ENCODE measurements at places on chromosomes 16 and 17. TPM values are rescaled to one million over a fixed set of nuclear protein-coding genes. Genes with fewer than 3 reads are reported as not detected.

Gene PRSS8
- total RNA-seq: not detected

Gene HOXB1
- not detected for total RNA-seq

Gene MLKL
- total RNA-seq: 0.74 TPM

Gene CCL11
- not detected for total RNA-seq

Gene C17orf78
- not detected for total RNA-seq

Gene RNF222
- total RNA-seq: not detected

Gene NETO2
- 122 TPM for total RNA-seq

Gene ZFPM1
- 0.49 TPM for total RNA-seq

Gene KRTAP2-3
- total RNA-seq: not detected

All from temporal lobe (tissue), 4 donors.